Caudate nucleus (tissue), 63 donors: ENCODE measurements at places on chromosomes 12 and 14.

GRCh38 chr14:89924268-89924667, 30.3 kb downstream of the EFCAB11 start:
- no peak for DNase-seq

DNA sequence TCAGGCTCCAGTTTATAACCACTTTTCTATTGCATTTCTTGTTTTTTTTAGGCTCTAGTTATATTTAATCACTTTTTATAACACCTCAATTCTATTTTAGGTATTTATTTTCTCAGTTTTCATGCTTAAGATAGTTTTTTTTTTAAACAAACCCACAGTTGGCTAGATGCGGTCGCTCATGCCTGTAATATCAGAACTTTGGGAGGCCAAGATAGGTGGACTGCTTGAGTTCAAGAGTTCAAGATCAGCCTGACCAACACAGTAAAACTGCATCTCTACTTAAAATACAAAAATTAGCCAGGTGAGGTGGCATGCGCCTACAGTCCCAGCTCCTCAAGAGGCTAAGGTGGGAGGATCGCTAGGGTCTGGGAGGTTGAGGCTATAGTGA, 93.0 kb downstream of the PPP1R12A start:
- DNase-seq: no peak

- DNase-seq: peak; percentile 2
These were observed 14.0 kb upstream of the HPD start for GRCh38 chr12:121872546-121873215.

GRCh38 chr12:26269562-26270284, 74.3 kb downstream of the SSPN start:
- DNase-seq: no peak

GRCh38 chr14:104993306-104993705, 7.7 kb downstream of the CLBA1 start:
- no peak for DNase-seq

GRCh38 chr14:104863923-104864266, 1.2 kb upstream of the CEP170B start:
- DNase-seq: no peak
